NCI-H1417 treated with DMSO at 0.1 percent for 48 hours (cell line): ENCODE measurements at places on chromosomes 16 and 17.

- no peak for DNase-seq
These were observed 17.3 kb upstream of the SPN start for GRCh38 chr16:29645694-29646187.

DNA sequence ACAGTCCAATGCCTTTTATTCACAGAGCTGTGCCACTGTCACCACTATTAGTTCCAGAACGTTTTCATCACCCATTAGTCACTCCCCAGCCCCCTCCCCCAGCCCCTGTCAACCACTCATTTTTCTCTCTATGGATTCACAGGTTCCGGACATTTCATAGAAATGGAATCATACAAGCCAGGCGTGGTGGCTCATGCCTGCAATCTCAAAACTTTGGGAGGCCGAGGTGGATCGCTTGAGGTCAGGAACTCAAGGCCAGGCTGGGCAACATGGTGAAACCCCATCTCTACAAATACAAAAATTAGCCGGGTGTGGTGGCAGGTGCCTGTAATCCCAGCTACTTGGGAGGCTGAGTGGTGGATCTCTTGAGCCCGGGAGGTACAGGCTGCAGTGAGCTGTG, 759 bp upstream of the PAM16 start:
- no peak for DNase-seq

DNA sequence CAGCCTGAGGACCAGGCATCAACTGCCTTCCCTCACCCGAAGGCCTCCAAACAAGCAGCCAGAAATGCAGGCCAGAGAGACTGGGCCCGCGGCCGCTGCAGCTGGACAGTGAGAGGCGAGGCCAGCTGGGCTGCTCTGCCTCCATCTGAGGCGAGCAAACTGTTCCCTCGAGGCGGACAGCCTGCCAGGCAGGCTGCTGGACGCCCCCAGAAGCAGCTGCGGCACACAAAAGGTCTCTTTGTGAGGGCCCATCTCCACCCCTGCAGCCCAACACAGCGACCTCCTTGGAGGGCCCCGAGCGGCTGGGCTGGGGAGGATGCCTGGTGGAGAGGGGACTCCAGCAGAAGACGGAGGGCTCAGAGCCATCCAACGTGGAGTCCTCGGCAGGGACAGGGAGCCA, 4.7 kb downstream of the CORO7 start:
- no peak for DNase-seq

DNA sequence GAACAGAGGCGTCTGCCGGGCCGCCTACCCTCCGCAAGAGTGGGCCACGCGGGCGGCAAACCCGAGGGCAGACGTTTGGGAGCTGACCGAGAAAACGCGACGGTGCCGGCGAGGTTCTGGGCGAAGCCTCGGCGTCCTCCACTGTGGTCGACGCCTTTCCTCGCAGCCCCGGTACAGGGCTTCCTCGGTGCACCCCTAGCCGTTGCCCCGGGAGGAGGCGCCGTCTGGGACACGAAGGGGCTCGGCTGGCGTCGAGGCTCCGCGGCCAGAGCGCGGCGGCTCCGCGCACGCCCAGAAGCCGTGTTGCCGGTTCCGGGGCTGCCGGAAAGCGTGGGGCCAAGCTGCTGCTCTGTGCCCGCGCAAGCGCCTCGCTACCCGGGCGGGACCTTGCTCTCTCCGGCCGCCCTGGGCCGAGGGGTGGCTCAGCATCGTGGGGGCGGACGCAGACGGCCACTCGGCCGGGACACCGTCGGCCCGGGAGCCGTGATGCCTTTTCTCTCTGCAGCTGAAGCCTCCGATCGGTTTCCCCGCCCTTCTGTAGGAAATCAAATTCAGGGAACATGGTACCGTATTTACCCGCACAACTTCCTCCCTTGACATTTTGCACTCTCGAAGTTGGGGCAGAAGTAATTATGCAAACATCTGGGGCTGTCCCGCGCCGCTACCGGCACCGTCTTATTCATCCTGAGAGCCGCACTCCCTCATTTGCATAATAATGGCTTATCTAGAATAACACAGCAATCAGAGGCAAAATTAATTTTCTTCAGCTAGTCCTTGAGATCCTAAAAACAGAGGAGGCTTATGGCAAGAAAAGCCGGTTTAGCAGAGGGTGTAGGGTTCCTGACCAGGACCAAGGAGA, 7.3 kb upstream of the CBX8 start:
- no peak for DNase-seq

DNA sequence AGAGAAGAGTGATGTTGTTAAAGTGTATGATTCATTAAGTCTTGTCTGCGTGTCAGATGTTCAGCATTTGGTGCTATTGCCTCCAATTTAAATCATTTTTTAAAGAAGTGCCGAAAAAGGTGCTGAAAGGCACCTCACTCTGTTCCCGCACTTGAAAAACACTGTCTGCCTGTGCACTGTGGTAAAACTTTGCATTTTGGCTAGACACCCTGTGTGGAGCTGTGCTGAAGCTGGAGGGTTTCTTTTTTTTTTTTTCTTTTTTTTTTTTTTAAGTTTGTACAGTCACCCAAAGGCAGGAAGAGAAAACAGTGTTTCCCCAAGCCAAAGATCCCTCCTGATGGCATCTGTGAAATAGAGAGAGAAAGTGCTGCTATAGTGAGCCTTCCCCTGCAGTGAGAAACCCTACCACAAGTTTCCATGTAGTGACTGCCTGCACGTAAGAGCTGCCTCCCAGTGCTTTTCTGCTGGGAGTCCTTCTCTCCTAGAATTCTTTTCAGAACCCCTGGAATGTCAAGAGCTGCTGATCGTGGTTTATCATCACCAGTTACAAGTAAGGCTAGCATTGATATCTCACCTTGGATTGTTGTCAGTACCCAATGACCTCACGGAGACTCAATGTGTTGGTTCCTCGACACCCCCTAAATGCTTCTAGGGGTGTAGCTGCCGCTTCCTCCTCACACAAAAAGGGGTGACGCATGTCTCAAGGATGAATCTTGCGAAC, 116.0 kb upstream of the SOX9 start:
- no peak for DNase-seq

GRCh38 chr16:51666074-51666473, 515.0 kb upstream of the SALL1 start:
- no peak for DNase-seq

DNA sequence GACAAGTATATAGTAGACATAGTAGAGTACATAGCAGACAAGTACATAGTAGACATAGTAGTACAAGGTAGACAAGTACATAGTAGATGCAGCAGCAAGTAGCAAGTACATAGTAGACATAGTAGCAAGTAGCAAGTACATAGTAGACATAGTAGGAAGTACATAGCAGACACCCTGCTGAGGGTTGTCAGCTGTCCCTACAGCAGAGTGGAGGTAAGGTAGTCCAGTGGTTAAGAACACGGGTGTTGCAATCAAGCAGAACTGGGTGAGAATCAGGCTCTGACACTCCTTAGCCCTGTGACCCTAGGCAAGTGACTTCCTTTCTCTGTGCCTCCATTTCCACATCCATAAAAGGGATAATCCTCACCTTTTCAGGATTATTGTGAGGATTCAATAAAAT, 94.7 kb downstream of the NOG start:
- no peak for DNase-seq

- no peak for DNase-seq
These were observed 37.0 kb downstream of the STXBP4 start for GRCh38 chr17:55005520-55005919.

- no peak for DNase-seq
These were observed 2.4 kb downstream of the RAD51C start for GRCh38 chr17:58694826-58695225.

GRCh38 chr16:15576960-15577958, 65.7 kb downstream of the MARF1 start:
- no peak for DNase-seq

- DNase-seq = peak; percentile 18
These were observed 10.9 kb upstream of the HS3ST6 start for GRCh38 chr16:1929105-1929504.

DNA sequence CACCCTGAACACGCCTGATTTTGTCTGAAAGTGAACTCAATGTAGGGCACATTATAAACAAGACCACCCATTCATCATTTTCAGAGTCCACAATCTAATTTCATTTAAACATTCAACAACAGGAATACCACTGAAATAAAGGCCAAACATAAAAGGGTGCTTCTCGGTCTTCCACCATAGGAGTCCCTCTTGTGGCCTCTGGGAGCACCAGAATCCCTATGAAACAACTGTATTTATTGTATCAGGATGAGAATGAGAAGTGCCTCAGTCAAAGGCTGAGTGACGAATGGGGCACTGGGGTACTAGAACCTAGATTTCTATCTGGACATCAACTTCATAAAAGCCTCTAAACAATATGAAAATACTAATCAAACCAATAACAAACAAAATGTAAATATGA, 40.4 kb downstream of the NXPH3 start:
- DNase-seq = no peak

DNA sequence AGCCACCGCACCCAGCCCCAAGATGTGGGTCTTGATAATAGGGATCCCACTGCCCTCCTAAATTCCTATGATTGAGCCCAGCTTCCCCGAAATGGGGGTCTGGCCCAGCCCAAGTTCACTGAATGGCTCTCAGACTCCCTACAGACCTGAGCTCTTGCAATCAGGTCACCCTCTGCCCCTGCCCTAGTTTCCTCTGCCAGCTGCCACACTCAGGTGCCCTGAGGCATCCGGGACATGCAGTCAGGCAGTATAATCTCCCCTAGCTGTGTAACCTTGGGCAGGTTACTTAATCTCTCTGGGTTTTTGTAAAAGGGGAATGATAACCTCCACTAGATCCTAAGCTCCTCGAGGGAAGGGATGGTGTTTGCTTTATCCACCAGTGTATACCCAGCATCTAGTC, 61.1 kb upstream of the TOB1 start:
- no peak for DNase-seq

GRCh38 chr16:75323198-75323597, 71.8 kb upstream of the BCAR1 start:
- no peak for DNase-seq

GRCh38 chr16:58393138-58393504, 850 bp downstream of the GINS3 start:
- DNase-seq = no peak

DNA sequence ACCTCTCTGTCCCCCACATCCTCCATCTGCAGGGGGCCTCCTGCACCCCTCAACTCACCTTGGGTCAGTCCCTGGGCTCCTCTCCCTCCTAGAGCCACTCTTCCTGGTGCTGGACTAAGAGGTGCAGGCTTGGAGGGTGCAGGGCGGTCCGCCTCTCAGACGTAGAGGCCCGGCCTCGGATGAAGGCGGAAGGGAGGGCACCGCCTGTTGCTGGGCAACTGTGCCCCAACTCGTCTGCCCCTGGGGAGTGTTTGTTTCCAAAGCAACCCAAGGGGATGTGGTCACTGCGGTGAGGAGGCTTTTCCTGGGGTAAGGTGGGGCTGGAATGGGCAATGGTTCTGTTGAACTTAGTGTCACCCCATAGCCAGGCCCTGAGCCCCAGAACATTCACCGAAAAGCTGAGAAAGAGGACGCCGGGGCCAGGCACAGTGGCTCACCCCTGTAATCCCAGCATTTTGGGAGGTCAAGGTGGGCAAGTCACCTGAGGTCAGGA, at the start of gene C16orf54:
Gene C16orf54 (minus strand): TSS at position 138 of the 493 bp plus-strand sequence. CDS start 1,039 bp downstream, outside the sequence.
- DNase-seq = no peak

DNA sequence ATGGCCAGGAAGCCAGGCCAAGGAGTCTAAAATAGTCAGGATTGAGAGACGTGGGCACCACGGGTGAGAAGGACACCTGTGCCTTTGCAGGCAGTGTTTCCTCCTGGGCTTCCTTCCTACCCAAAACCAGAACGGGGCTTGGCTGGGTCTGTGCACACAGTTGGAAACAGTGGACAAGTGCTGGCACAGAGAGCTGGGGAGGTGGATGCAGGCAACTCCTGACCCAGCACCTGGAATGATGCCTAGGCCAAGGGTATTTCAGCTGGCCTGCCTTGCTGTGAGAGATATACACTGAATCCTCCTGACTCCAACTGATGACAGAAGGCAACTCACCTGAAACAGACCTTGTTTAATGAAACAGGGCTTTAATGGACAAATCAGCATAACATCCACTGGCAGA, 186.2 kb downstream of the SLC39A11 start:
- no peak for DNase-seq

DNA sequence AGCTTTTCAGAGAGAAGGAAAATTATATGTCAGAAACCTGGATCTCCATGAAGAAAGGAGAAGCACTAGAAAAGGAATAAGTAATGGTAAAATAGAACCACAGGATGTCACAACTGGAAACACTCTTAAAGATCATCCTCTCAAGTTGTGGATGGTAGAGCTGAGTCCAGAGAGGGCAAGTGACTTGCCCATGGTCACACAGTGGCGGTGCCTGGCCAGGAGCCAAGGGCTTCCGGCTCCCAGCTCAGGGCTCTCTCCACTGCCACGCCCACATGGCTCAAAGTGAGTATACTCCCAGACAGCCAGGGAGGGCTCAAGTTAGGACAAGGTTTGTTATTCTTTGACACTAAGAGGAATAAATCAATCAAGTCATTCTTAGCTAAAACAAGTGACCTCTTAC, 159.8 kb downstream of the COPRS start:
- DNase-seq = no peak

- no peak for DNase-seq
These were observed 79.9 kb downstream of the TMC6 start for GRCh38 chr17:78048346-78049292.

- DNase-seq = no peak
These were observed 1.8 kb upstream of the EXOSC6 start for GRCh38 chr16:70253291-70254106.

DNA sequence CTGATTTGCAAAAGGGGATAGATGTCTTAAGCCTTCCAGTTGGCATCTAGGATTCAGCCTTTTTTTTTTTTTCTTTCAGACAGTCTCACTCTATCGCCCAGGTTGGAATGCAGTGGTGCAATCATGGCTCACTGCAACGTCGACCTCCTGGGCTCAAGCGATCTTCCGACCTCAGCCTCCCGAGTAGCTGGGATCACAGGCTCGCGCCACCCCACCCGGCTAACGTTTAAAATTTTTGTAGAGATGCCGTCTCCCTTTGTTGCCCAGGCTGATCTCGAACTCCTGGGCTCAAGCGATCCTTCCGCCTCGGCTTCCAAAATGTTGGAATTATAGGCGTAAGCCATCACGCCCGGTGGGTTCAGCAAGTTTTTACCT, 571 bp upstream of the CCP110 start:
- no peak for DNase-seq

GRCh38 chr16:46727630-46728029, 20.5 kb downstream of the MYLK3 start:
- DNase-seq = no peak

DNA sequence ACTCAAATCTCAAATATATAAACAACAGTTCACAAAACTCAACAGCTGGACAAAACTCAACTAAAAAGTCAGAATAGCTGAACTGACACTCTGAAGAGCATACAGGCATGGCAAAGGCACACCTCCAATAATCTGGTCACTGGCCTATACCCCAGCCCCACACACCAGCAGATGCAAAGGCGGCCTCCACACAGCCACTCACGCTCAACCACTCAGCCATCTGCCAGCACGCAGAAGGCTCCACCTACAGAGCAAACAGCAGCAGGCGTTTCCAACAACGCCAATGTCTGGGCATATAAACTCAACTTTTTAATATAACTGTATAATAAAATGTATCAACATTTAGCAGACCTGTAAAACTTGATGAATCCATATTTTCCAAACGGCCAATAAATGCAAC, 17.2 kb downstream of the USP7 start:
- no peak for DNase-seq

GRCh38 chr16:75413951-75414350, 19.4 kb downstream of the CFDP1 start:
- no peak for DNase-seq

GRCh38 chr17:27609611-27610303, 21.2 kb upstream of the LGALS9 start:
- DNase-seq = no peak

GRCh38 chr17:60993497-60993896, 315.8 kb downstream of the BCAS3 start:
- DNase-seq = no peak

GRCh38 chr16:3612510-3613466, 1.4 kb upstream of the SLX4 start:
- no peak for DNase-seq
